Stimulated activated CD8-positive, alpha-beta memory T cell treated with anti-CD3 and anti-CD28 coated beads, Interleukin-4, amount 100 ng/mL, for 48 hours (primary cell): ENCODE measurements at places on chromosomes 3 and 15.
A peak's percentile ranks its signal among the peaks of the same experiment; 100 is the strongest.

GRCh38 chr3:5016211-5017161 lies 37.2 kb downstream of the BHLHE40 start:
- peak; percentile 61 for DNase-seq

- DNase-seq, result no peak
These were observed 421.6 kb downstream of the EPHB1 start for GRCh38 chr3:135216659-135217058.

- DNase-seq, result no peak
These were observed 200.3 kb downstream of the ADAMTS17 start for GRCh38 chr15:100141311-100142001.

- no peak for DNase-seq
These were observed 38.5 kb downstream of the ARHGEF3 start for GRCh38 chr3:56763233-56763632.

- peak; percentile 42 for DNase-seq
These were observed at the start of gene TLR9 for GRCh38 chr3:52225452-52226228. TSS of gene TLR9 (minus strand) at chr3:52225645. CDS start at chr3:52225529, 116 bp downstream.

DNA sequence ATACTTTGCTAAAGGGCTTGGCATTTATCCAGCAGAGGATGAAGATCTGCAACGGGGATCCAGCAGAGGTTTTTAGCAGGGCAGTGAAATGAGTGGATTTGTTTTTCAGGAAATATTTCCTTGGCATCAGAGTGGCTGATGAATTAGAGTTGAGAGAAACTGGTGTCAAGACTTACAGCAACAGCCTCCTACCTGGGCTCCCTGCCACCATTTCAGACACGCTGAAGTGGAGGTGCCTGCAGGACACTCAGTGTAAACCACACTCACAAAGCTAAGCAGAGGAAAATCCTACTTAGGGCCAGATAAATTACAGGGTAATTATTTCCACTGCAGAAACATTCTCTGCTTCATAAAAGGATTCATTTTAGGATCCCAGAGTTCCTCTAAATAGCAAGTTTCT lies 519.7 kb downstream of the FGF12 start:
- DNase-seq, result no peak
